ENCODE measurements at places on chromosomes 7 and 10. TPM values are rescaled to one million over a fixed set of nuclear protein-coding genes. Genes with fewer than 3 reads are reported as not detected.

ITGA8 gene
- 18.8 TPM for total RNA-seq

GPR26 gene
- total RNA-seq, result 0.10 TPM

SFTPA1 gene
- not detected for total RNA-seq

VGF gene
- total RNA-seq, result not detected

ANXA8 gene
- total RNA-seq, result 9.3 TPM

WEE2 gene
- total RNA-seq, result not detected

DNA sequence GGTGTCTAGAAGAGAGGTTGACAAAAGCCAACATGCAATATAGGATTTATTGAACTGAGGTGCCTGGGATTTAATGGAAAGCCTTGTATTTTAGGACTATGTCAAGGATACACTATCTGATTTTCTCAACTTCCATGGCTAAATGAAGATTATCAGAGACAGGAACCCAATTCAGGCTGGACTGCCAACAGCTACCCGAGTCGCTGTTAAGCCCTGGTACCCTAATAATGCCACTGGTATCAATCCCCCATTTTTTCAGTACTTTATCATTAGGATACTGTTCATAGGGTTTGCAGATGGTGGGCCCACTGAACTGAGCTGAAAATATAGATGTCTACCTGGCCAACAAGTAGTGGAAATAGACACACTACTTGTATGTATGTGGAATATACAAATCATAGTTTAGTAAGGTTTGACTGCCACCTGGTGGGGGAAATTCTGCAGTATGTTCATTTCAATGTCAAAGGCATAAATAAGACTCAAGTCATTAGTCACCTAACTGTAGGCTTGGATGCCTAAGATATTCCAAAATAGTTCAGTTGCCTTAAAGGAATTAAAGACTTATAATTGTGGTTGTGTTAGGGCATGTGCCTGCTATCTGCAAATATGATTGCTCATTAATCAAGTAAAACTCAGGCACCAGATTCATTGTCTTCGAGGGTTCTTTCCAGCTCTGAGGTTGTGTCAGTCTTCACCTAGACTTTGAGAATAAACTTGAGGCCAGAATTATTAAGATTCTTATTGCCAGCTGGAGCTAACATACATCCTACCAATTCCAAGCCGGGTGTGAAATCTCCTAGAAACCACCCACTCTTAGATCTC, 34.1 kb upstream of the NOBOX start:
- peak; percentile 79 for DNase-seq

DNA sequence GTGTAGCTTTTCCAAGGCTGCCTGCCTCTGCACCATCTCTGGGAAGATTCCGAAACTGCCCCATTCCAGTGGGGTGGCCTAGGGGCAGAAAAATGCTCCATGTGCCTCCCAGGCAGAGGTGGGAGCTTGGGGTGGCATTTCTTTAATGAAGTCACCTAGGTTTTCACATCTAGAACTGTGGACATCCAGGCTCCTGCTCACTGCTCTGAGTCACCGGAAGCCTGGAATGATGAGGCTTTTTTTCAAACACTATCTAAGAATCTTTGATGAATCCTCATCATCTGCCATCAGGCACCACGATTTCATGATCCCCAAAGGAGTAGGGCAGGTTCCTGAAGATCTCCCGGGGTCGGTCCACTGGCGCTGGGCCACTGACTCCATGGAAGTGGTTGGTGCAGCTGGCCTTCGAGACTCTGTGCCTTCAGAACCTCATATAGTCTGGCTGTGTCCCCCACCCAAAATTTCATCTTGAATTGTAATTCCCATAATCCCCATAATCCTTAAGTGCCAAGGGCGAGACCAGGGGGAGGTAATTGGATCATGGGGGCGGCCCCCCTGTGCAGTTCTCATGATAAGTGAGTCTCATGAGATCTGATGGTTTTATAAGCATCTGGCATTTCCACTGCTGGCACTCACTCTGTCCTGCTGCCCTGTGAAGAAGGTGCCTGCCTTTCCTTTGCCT, 37.1 kb downstream of the MTURN start:
- DNase-seq, result peak; percentile 63

DNA sequence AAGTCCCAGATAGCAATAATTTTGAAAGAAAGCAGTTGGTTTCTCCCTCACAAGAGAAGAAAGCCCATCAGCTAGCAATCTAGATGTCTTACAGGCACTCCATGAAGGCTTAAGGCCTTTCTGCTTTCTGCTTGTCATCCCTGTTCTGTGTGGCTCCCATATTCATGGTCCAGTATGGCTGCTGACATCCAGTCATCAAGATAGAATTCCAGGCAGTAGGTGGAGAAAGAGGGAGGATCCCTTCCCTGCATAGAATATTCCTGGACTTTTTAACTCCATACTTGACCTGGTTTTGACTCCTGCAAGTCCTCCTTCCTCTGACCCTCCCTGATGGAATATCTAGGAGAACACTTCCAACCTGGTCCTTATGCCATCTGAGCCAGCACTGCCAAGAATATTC, 389.9 kb upstream of the AKR1E2 start:
- DNase-seq, result no peak

DNA sequence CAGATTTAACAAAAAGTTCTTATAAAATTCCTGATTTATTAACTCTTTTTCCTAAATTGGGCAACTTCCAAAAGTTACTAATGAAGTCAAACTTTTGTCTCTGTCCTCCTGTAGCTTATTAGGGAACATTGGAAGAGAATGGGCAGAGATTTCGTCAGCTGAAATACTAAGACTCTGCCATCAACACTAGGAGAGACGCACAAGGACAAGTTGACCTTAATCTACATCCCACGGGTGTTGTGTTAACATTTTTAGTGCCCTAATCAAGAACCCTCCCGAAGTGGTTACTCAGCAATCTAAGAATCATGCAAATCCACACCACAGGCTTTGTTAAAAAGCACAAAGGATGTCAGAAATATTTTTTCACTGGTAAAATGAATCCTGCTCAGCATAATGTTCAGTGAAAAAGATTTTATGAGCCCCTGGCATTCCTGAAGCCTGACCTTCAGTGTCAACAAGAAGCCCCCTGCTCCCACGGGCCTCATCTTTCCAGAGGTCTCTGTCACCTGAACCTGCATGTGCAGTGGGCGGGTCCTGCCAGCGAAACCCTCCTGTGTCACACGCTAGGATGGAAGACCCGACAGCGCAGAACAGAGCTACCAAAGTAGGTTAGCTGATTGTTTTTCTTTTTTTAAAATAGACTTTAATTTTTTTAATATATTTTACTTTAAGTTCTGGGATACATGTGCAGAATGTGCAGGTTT, 70.6 kb upstream of the AKR1E2 start:
- DNase-seq, result no peak

DNA sequence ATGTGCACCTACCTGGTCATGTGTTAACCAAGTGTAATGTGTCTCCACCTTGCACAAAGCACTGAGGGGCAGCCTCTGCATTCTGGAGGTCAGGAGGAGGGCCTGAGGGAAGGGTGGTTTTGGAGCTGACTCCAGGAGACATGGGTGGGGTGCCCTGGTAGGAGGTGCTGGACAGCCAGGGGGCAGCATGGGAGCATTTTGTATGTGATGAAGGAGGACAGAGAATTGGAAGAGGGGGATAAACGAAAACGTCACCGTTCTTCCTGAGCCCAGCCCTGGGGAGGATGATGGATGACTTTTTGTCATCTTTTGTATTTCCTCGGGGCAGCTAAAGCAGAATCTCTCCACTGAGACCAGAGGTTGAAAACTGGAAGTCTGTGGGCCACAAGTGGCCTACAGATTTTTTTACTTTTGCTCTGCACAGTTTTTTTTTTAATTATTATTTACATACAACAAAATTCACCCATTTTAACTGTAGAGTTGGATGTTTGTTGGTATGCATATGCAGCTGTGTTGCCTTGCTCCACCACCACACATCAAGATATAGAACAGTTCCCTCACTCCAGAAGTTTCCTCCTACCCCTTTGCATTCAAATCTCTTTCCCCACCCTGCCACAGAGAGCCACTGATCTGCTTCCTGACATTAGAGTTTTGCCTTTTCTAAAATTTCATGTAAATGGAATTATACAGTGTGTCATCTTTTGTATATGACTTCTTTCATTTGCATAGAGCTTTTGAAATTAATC, 242.5 kb downstream of the VTI1A start:
- DNase-seq, result peak; percentile 45

- no peak for DNase-seq
Observed at GRCh38 chr7:6482743-6483119, 35.0 kb upstream of the DAGLB start.

Data from tongue (tissue), 3 donors.